Kidney epithelial cell (primary cell): ENCODE measurements at places on chromosomes 3 and 15.

GRCh38 chr15:101444015-101444414 is 45.5 kb downstream of the PCSK6 start:
- no peak for DNase-seq

- no peak for DNase-seq
Measured at GRCh38 chr3:188168648-188169047, 14.7 kb downstream of the LPP start.

GRCh38 chr15:95027981-95028380 is 796.6 kb downstream of the MCTP2 start:
- no peak for DNase-seq

GRCh38 chr3:12097971-12098370 is 60.7 kb downstream of the TIMP4 start:
- no peak for DNase-seq

- DNase-seq: no peak
Measured at GRCh38 chr15:29952225-29952624, 130.0 kb upstream of the TJP1 start.

DNA sequence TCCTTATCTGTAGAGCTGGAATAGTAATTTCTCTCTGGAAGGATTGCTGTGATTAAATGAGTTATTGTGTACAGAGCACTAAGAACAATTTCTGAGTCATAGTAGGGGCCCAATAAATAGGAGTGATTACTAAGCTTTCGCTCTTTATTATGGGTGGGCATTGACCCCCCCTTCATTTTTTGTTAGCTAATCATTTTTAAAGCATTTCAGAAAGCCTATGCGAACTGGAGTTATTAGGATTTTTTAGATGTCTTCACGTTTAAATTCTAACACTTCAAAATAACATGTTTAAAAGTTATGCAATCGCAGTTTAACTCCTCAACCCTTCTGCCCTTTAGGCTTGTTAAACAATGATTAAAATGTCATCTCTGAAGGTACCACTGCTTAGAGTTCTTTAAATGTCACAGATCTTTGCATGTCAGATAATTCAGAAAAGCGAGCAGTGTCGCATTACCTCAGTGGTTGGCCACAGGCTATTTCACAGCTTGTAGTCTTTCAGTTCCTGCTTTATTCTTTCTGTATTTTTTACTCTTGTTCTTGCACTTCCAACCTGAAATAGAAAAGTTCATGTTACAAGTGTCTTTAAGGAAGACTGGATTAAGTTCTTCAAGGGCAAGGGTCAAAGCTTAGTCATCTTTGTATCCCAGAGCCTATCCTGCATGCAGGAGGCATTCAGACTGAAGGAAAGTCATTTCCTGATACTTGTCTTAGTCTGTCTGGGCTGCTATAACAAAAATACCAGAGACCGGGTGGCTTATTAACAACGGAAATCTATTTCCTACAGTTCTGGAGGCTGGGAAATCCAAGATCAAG is 102.9 kb downstream of the FNDC3B start:
- peak; percentile 49 for DNase-seq

- DNase-seq: no peak
Measured at GRCh38 chr15:66993874-66994696, 71.3 kb upstream of the SMAD3 start.

GRCh38 chr15:48644467-48644826 is 1.1 kb downstream of the FBN1 start:
- no peak for DNase-seq

- DNase-seq: no peak
Measured at GRCh38 chr3:120469882-120470301, 19.1 kb upstream of the FSTL1 start.

DNA sequence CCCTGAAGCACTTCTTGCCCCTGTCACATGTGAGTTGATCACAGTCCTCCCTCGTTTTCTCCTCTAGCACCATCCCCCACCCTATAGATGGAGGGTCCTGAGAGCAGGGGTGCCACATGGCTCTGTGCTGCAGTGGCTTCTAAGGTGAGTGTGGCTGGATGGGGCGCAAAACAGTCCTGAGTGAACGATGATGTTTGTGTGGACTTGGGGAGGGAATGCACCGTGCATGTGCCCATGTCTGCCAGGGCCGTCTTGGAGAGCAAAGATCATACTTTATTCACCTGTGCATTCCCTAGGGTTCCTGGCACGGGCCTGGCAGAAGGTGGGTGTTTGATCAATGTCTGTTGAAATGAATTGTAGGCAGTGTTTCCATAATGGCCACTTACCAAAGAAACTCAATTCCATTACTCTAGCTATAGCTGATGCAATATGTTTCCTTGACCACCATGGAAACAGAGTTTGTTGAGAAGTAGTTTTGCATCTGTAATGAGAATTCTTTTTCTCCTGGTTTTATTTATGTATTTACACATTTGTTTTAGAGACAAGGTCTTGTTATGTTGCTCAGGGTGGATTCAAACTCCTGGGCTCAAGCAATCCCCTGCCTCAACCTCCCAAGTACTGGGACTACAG is 58.0 kb downstream of the ABTB1 start:
- DNase-seq: no peak

DNA sequence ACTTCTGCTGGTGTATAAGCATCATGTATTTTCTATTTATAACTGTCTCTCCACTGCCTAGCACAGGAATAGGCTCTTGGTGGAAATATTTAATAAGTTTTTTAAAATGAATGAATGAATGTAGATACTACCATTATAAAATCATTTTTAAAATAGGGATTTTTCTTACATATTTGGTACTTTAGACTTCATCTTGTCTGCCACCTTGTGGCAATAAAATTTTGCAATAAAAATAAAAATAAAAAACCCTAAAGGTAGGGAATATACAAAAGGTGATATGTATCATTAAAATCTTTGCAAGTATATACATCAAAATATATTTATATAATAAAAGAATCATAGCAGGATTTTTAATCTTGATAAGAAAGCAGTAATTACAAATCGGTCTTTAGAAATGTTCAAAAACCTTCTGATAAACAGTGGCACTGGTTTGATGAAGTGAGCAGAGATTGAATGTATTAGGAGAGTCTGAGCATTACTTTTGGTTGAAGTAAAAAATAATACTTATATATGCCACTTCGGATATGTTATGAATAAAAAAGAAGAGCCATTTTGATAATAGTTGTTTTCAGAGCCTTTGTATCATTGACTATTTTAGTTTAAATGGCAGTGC is 95.2 kb downstream of the SPATA16 start:
- no peak for DNase-seq

DNA sequence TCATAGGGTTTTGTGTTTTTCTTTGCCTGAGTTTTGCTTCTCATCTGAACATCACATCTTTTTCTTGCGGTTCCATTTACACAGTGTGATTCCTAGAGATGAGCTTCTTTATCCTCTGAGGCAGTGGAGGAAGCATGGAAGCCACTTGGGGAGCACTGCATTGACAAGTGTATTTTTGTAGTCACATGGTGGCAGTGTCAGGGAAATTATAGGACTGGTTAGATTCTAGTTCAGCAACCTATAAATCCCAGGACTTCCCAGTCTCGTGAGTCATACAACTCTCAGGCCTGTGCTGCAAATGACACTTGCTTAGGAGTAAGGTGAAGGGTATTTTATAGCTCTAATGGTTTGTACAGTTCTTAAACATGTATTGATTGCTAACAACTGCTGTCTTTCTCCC is 58.4 kb downstream of the RBM6 start:
- peak; percentile 18 for DNase-seq

- DNase-seq: no peak
Measured at GRCh38 chr3:13053420-13053819, 19.8 kb downstream of the IQSEC1 start.

DNA sequence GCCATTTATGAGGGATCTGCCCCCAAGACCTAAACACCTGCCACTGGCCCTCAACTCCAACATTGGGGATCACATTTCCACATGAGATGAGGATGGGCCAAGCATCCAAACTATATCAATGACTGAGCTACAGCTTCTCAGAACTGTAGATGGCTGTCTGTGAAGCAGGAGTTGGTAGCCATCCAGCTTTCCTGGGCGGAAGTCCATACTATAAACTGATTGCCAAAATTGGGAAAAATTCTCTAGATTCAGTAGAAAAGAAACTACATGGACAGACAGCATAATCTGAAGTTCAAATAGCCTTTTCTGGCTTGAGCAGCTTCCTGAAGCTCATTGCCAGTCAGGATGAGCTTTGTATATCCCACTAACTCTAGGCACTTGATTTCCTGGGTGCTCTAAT is 214.7 kb upstream of the ZBTB20 start:
- no peak for DNase-seq

DNA sequence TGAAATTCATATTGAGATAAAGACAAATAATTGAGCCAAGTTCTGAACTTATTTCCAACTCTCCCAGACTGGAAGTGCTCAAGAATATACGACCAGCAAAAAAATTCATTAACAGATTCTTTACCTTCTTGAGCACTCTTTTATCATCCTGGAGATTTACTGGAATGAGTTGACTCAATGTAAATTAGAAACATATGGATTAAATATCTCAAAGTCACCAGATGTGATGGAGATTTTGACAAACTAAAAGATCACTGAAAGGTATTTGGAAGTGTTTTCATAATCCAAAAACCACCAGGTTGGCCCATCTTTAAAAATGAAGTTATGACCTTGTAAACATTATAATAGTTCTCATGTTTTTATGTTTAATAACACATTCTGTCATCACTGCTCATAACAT is 433.2 kb upstream of the RASGRP1 start:
- no peak for DNase-seq

DNA sequence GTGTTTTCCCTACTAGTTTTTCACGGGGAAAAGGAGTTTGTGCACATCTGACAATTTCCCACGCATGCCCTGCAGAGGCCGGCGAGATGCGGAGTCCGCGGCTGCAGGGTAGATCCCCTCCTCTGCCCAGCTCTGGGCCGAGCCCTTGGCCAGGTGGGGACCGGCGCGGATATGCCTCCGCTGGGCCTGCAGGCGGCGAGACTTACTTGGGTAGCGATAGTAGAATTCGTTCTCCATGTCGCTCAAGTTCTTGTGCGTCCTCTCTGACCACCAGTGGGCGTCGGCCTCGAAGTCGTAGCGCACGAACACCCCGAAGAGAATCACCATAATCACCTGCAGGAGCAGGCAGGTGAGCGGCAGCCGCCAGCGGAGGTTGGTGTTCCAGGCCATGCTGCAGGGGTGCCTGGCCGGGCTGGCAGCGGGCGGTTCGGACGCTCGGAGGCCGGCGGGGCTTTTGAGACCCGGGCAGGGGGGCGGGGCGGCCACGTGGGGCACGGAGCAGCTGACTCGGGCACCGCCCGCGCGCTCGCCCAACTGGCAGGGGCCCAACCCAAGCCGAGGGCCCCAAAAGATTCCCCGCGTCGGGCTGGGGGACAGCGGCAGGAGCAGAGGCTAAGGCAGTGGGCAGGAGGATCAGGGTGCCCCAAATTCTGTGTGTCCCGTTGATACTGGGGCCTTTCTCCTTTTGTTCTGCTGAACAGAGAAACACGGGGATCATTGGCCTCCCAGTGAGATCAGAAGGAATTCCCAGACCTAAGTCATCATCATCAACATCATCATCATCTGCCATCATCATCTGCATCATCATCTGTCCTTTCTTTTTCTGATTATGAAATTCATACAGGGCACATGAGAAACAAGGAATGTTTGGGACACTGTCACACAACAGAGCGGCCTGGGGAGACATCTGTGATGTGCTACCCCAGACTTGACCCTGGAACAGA is at the start of gene RHCG:
Gene RHCG (minus strand): TSS at position 429 of the 944 bp plus-strand sequence. CDS start 39 bp downstream, at position 390.
- peak; percentile 12 for DNase-seq

DNA sequence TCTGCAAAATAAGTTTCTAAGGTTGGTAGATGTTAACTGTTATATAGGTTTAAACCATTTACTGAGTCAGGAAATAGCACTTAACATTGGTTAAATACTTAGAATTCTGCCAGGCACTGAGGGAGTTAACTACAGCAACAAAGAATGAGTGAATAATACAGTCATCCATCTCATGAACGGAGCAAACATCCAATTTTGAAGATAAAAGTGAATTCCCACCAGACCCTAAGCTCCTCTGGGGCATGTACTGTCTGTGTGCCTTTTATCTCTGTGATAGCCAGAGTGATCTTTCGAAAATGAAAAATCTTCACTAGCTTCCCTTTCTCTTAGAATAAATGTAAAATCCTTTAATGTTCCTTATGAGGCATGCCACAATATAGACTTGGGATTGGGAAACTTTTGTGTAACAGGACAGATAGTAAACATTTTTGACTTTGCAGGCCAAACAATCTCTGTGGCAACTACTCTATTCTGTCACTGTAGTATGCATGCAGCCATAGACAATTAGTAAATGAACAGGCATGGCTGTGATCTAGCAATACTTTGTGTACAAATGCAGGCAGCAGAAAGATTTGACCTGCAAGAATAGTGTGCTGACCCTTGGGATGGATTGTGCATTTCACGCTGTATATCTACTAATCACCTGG is 294.5 kb upstream of the LMCD1 start:
- DNase-seq: no peak

DNA sequence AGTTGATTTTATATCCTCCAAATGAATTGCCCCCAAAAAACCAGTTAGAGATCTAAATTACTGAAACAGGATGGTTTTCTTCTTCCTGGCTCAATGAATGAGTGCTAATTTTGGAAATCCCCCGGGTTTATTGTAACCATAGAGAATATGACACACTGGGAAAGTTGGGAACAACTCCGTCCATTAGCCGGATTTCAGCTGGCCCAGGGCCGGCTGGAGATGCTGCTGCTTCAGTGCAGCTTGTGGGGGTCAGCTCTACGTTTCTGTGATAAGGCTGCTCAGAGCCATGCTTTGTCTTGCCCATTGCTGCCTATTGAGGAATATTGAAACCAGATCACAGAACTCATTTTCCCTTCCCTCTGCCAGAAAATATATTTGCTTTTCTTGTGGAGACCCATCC is 20.3 kb downstream of the GYG1 start:
- no peak for DNase-seq

- no peak for DNase-seq
Measured at GRCh38 chr3:5304789-5305683, 117.5 kb downstream of the EDEM1 start.

- DNase-seq: no peak
Measured at GRCh38 chr3:100401674-100402041, 319 bp downstream of the LNP1 start.

- DNase-seq: no peak
Measured at GRCh38 chr15:65824031-65824743, 32.1 kb upstream of the DENND4A start.

DNA sequence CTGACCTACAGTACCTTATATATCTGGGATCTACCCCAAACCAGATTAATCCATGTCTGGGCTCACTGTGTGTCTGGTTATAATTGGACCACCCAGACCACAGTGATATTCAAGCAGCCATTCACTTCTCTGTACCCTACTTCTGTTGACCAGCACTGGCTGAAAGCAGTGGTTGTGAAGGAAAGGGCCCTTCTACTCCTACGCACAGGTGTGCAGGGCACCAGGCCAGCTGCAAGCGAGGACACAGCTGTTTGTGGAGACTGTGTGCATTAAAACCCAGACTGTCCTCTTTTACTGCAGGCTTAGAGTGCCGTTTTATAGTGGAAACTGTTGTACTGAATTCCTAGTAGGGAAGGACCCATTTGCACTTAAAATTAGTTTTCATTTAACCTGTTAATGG is 29.5 kb downstream of the CTDSPL start:
- DNase-seq: no peak

- DNase-seq: no peak
Measured at GRCh38 chr15:101054116-101054515, 135.0 kb downstream of the LRRK1 start.

GRCh38 chr3:15356176-15356575 is 23.8 kb upstream of the SH3BP5 start:
- no peak for DNase-seq
